Large intestine (tissue), 12 donors: ENCODE measurements at places on chromosomes 11 and 22. TPM values are rescaled to one million over a fixed set of nuclear protein-coding genes. Genes with fewer than 3 reads are reported as not detected.

Gene KRTAP5-9
- polyA plus RNA-seq = 0.45 TPM

- DNase-seq = no peak
These were observed 9.2 kb downstream of the KCNC1 start for GRCh38 chr11:17743808-17744119.

Gene NLRP10
- polyA plus RNA-seq = not detected

Gene CREB3L1
- 40.6 TPM for polyA plus RNA-seq

DNA sequence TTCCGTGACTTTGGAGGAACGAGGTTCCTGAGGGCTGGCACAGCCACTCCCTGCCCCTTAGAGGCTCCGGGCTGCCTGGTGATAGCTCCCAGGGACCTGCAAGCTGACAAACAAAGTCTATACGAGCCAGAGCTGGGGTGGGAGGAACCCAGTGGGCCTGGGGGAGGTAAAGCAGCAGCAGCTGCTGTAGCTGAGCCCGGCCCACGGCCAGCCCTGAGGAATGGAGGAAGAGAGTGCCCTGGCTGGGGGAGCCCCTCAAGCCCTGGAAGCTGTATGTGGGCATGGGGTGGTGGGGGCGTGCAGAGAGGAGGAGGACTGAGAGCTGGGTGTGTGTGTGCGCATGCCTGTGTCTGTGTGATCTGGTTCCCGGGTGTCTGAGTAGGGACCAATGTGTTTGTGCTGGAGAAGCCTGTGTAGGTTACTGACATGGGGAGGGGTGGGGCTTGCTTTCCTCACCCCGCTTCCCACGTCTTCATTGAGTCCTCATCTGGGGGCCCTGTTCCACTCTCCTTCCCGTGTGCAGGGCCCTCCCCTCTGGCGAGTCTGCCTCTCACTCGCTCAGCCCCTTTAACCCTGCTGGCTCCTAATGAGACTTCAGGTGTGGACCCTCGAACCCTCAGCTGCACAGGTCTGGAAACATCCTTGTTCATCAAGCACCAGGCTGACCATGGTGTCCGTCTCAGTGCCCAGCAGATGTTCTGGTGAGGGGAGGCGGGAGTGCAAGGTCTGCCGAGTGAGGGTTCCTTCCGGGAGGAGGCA is 10.8 kb downstream of the ST3GAL4 start:
- no peak for DNase-seq

DNA sequence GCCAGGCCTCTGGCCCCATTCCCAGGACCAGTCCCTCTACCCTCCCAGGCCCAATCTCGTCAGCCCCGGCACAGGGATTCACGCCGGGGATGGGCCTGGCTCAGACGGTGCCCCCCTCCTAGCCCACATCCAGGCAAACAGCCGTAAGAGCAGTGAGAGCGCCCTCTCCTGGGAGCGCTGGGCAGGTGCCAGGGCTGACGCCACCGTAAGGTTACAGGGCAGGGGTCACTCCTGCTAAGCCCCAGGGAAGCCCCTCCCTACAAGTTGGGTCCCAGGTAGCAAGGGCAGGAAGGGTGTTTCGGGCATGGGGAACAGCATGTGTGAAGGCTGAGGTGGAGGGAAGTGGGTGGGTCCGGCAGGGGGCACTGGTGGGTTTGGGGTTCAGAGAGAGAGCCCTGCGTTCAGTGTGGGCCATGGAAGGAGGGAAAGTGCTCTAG is 19.2 kb upstream of the PPARA start:
- no peak for DNase-seq

GRCh38 chr22:25012741-25013143 is 60.2 kb downstream of the KIAA1671 start:
- no peak for DNase-seq

DNA sequence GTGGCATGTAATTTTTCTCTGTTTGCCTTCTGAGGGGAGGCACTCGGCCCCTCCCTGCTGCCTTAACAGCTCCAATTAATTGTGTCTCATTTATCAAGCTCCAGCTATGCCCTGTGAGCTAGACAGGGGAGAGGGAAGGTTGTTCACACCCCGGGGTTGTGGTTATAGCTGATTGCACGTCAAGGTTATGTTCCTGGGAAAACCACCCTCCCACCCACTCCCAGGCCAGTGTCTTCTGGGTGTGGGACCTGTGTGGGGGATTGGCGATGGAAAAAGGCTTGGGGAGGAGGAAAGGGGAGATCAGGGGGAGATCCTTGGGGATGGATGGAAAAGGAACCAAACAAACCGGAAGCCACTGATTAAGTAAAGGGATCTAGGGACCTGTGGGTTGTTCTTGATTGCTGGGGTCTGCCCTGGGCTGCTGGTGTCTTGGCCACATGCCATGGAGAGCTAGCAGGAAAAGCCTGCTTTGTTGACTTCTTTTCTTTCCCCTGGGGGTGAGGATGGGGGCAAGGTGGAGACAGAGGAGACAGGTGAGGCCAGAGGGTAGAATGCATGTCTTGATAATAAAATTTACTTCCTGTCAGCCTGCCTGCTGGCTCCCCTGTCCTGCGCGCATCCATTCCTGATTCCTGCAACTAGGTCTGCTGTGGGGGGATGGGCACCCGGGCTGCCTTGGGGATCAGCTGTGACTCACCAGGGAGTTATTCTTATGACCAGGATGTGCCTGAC is 13.5 kb upstream of the SORL1-AS1 start:
- DNase-seq = peak; percentile 96

- no peak for DNase-seq
These were observed 37.6 kb downstream of the GAB4 start for GRCh38 chr22:16970446-16970845.

DNA sequence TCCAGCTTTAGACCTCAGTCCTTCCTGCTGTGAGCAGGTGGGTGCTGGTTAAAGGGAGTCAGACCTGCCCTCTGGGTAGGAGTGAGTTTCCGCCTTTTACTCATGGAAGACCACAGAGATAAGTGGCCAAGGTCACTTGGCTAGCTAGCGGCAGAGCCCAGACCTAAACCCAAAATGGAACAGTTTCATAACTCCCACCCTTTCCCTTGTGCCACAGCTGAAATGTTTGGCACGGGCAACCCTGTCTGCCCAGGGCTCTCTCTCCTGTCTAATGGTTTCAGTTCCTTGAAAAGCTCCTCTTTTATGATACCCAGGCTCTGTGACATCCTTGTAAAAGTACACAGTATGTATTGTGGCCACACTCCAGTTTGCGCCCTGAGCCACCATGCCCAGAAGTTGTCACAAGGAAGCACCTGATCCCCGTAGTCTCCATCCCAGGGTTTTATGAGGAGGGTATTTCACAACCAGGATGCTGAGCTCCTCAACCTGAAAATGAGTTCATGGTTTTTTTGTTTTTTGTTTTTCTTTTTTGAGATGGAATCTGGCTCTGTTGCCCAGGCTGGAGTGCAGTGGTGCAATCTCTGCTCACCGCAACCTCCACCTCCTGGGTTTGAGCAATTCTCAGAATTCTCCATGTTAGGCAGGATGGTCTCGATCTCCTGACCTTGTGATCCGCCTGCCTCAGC is 5.1 kb downstream of the MB start:
- no peak for DNase-seq

Gene CYB5R3
- polyA plus RNA-seq = 201 TPM

Gene RTN4RL2
- 0.60 TPM for polyA plus RNA-seq

- no peak for DNase-seq
These were observed 1210.1 kb upstream of the TENM4 start for GRCh38 chr11:80650966-80651365.

DNA sequence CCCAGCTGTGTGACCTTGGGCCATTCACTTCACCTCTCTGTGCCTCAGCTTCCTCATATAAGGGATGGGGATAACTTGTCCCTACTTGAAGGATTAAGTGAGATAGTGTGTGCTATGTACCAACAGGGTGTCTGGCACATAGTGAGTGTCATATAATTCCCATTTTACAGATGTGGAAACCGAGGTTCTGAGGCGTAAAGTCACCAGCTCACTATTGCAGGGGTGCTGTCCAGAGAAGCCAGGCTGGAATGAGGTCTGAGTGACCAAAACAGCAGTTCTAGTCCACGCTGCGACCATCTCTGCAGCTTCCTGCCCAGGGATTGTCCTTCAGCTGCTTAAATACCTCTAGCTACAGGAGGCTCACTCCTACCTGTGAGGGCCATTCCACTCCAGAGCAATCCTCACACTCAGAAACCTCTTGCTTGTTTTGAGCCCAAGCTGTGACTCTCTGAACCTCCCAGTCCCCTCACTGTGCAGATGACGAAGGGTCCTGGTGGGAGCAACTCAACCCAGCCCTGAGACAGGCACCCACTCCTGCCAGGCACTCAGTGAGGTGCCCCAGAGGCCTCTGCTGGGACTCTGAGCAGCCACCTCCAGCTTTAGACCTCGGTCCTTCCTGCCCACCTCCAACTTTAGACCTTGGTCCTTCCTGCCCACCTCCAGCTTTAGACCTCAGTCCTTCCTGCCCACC is 5.8 kb downstream of the MB start:
- DNase-seq = no peak

Gene CCDC87
- polyA plus RNA-seq = 0.09 TPM

DNA sequence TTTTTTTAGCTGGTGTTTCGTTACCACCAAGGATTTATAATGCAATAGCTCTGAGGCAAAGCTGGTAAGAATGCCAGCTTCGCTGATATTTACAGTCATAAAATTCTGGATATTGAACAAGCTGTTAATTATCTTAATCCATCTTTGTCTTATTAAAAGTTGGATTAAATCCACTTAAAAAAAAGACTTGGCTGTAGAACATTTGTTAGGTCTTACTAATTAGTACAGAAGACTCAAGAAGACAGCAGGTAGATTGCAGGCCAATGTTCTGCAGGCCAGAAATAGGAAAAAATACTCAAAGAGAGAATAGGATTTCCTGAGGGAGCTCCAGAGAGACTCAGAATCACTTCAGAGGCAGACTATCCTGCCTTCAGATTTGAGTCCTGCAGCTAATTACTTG is 7.5 kb downstream of the ROBO4 start:
- no peak for DNase-seq

- no peak for DNase-seq
These were observed 236.1 kb downstream of the MIAT start for GRCh38 chr22:26893173-26894110.
